ENCODE measurements at places on chromosomes 5 and 9.
A peak's percentile ranks its signal among the peaks of the same experiment; 100 is the strongest.

DNA sequence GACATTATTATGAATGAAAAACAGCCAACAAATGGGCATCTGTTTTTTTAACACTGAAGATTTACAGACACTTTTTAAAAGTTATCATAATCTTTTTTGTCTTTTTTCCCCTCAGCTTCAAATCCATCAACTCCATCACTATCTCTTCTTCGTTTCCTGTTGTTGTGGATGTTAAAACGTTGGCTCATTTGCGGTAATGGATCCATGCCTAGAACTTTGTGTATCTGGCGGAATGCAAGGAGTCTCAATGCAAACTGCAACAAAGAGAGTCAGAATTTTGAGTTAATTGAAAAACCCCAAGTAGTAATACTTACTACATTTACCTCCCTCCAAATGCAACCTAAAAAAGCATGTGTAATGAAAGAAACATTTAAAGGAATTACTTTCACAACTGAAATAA lies 42.9 kb upstream of the MTMR12 start:
- no peak for DNase-seq

GRCh38 chr9:32801530-32801929 lies 18.2 kb downstream of the TMEM215 start:
- DNase-seq: no peak

DNA sequence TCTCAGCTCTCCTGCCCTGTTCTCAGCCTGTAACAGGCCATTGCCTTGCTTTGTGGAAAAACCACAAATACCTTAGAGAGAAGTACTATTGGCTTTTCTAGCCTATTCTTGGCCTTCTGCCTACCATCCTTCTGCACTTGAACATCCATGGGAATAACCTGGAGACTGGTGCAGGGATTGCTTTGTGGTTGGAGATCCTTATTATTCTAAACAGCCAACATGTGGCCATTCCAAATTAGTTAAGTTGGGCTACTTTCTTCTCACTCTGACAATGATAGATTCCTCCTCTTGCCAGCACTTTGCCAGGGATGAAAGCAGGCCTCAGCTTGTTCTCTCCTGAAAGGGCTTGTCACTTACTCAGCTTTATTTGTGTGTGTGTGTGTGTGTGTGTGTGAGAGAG lies 240.4 kb downstream of the GLIS3 start:
- DNase-seq: no peak

DNA sequence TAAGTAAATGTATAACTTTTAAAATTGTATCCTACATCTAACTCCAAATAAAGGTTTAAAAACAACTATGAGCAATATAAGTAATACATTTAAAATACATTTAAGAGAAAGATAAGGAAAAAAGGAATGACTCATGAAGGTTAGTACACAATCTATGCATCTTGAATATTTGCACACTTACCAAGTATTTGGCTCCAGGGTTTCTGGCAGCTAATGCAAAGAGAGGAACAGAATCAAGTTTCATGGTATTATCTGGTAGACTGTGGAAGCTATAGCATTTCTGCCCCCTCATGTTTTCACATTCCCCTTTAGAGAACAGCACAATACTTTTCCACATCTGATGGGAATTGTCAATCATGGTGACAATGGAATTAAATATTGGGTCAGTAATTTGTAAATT lies 132.1 kb downstream of the COX7C start:
- no peak for DNase-seq

DNA sequence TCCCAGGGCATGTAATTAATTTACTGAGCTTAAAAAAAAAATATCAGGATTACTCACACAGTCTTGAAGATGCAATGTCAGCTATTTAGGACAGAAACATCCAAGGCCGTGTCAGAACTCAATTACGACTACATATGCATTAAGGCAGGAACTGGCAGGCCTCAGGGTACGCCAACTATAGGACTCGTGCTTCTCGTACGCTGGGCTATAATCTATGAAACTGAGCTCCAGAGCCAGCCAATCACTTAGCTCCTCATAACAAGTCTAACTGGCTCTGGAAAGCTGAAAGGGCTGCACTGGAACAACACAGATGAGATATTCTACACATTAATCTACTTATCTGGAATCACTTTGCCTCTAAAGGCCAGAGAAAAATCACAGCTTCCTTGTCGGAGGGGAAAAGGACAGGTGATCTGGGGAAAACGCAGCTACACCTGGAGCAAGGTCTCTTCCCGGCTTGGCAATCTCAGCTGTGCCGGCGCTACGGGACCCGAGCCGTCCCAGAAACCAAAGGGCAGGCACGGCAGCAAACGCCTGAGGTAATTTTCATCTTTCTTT lies 212.0 kb downstream of the DEPDC1B start:
- no peak for DNase-seq

DNA sequence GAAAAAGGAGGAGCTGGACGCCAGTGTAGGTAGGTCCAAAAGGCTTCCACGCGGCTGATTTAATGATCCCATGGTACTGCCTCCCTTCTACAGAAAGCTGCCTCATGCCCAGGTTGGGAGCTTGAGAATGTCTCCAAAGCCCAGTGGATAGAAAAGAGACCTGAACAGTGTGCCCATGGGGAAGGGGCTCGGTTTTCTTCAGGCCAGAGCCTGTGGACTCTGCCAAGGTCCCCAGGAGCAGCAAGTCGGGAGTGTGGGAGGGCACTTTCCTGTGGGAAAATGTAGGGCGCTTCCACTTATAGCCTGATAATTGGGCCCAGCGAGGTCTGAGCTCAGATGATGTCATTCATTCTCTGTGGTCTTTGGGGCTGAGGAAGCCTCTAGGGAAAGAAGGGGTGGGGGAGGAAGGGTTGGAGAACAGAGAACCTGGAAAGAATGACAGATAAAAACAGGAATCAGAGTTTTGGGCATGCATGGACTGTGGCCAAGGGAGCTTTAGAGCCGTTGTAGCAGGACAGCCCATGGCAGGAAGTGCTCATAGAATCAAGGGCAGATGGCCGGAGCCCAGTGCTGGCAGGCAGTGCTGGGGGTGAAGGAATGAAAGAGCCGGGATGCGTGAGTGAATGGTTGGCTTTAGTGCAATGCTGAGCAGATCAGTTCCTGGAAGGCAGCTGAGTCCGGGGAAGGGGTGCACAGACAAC lies 42.5 kb upstream of the SH3PXD2B start:
- no peak for DNase-seq

DNA sequence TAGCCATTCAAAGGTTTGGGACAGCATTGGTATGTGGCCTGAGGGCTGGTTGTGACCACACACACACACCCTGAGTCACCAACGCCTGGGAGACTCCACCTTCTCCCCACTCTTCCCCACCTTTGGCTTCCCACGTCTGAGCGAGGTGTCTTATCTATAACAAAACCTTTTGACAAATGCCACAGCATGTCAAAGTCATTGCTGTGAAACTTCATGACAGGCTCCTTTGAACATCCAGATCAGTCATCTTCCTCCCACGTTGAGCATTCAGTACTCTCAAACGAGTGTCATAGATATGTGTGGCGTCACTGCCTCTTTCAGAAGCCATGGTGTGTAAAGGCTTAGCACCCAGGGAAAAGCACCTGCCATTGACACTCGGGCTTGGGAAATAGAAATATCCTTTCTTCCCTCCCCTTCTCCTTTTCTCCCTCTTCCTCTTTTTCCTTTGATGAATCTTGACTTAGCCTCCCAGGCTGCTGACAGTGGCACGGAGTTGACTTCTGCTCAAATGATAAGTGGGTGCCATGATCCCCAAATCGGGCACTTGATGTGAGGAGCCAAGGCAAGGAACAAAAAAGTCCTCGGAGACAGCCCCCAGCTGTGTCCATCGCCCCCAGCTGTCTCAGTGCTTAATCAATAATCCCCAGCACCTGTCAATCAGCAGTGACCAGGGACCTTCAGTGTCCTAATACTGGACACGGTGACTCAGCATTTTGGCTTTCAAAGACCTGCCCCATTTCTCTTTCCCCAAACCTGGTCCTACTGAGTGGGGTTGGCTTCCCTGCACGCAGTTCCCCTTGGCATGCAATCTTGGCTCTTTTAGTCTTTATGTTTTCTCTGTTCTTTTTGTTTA lies 114.8 kb downstream of the FGF18 start:
- DNase-seq: no peak

GRCh38 chr5:7018198-7018597 lies 305.0 kb downstream of the TENT4A start:
- DNase-seq: no peak

- no peak for DNase-seq
Measured at GRCh38 chr5:610744-611730, 1.1 kb upstream of the CEP72 start.

DNA sequence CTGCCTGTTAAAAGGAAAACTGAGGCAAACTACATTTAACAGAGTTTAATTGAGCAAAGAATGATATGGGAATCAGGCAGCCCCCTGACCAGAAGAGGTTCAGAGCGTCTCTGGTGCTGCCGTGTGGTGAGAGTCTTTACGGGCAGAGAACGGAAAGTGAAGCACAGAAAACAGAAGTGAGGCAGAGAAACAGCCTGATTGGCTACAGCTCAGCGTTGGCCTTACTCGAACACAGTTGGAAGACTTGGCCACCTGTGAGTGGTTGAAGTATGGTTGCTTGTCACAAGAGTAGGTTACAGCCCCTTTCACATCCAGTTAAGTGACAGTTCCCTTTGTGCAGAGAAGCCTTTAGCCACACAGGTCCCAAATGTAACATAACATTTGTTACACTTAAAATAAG lies 16.9 kb upstream of the FBP1 start:
- DNase-seq: peak; percentile 95

GRCh38 chr9:19410594-19410993 lies 1.8 kb downstream of the ACER2 start:
- DNase-seq: no peak

- DNase-seq: no peak
Measured at GRCh38 chr5:82884821-82885471, 192.2 kb downstream of the TMEM167A start.

DNA sequence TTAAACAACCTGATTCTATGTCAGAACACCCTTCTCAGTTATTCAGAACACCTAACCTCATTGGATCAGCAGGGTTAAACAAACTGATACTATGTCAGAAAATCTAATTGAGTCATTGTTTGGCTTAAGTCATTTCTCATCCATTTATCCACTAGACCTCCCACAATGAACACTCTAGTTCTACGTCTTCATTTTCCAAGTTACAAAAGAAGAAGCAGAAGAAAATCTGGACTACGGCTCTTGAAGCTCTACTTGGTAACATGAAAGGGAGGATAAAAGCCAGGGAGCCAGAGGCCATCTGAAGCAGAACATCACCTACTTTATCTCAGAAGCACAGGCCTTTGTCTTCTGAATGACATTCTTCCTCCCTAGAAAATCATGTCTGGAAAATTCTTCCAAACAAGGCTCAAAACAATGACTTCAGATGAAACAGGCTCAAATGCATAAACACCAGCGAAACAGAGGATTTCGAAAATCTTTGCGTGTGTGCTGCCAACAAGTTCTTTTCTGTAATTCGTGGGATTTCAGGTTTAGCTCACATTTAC lies 35.4 kb upstream of the TGFBI start:
- DNase-seq: no peak

DNA sequence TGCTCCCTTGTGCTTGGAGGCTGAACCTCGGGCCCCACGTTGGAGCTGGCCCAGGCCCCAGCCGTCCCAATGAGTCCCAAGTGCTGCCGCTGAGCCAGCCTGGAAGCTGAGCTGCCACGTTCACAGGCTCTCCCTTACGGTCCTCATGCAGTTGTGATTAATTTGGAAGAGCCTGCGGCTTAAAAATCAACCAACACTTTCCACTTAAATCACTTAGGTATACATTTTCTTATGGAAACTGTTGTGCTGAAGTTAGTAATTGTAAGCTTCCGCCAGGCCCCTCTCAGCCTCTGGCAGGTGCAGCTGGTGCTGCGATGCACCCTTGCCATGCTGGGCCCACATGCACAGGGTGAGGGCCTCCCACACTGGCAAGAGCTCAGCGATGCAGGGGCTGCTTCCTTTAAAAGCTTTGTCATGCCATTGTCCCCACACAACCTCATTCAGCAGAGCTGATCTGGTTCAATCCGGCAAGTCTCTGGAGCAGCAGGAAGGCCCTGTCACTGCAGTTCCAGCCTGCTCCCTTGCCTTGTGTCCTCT lies 61.0 kb downstream of the IPPK start:
- DNase-seq: no peak

- DNase-seq: no peak
Measured at GRCh38 chr9:24545285-24545684, 412 bp downstream of the IZUMO3 start.

GRCh38 chr9:78026416-78026815 lies 5.2 kb downstream of the GNAQ start:
- DNase-seq: peak; percentile 51

- DNase-seq: no peak
Measured at GRCh38 chr9:16384993-16385392, 485.5 kb downstream of the BNC2 start.

- no peak for DNase-seq
Measured at GRCh38 chr9:2939368-2939767, 95.5 kb upstream of the PUM3 start.

DNA sequence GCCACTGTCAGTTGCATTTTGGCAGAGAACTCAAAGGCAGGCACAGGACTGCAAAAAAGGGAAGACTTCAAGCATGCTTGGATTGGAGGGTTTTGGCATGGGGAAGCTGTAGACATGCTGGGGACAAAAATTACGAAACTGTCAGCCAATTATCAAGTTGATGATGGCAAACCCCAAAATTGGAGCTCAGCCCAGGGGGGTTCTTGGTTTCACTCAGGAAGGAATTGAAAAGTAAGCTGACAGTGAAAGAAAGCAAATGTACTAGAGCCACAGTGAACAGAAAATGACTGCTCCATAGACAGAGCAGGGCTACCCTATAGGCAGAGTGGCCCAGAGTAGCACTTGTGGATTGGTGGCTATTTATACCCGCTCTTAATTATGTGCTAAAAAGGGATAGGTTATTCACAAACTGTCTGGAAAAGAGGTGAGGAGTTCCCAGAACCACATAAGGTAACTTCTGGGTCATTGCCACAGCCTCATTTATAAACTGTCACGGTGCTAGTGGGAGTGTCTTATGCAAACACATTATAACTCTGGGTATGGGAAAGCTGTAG lies 14.6 kb upstream of the CFAP95 start:
- peak; percentile 15 for DNase-seq

- no peak for DNase-seq
Measured at GRCh38 chr9:79693750-79694149, 122.0 kb downstream of the TLE4 start.

- DNase-seq: no peak
Measured at GRCh38 chr5:5039918-5040317, 100.2 kb upstream of the ADAMTS16 start.
